ENCODE measurements at places on chromosomes 2 and 18. TPM values are rescaled to one million over a fixed set of nuclear protein-coding genes. Genes with fewer than 3 reads are reported as not detected.

ABCB11 gene
- total RNA-seq = 0.20 TPM

LIMS2 gene
- total RNA-seq = 219 TPM

UGT1A4 gene
- not detected for total RNA-seq

AKAIN1 gene
- not detected for total RNA-seq

TUBB8B gene
- not detected for total RNA-seq

HADHA gene
- 408 TPM for total RNA-seq

KCNF1 gene
- 0.45 TPM for total RNA-seq

MOGAT1 gene
- not detected for total RNA-seq

GRCh38 chr2:207903236-207903635 lies 122.1 kb downstream of the PLEKHM3 start:
- DNase-seq = no peak

DNA sequence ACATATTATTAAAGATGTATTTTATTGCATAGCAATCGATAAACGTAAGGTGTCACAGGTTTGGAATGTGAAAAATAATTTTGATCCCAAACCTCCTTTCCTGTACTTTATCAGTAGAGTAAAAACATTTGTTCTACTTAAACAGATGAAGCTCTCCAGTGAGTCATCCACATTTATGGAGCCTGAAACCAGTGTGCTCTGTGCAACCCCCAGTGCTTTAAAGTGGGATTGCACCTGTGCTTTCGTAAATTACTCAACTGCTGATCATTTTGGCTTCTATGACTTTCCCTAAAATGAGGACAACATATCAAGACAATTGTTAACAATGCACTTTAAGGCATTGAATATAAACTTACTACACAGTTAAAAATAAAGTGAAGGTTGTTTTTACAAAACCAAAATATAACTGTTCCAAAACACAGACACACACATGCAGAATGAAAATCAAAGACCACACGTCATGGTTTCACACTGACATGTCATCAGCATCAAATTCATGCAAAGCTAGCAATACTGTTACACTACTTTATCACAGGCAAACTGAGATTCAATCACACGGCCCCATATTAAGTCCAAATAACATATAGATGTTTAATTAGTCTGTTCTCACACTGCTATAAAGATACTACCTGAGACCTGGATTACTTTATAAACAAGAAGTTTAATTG lies 9.7 kb downstream of the TMEM18 start:
- DNase-seq = no peak

- DNase-seq = no peak
These were observed 52.2 kb upstream of the BCL2L11 start for GRCh38 chr2:111068435-111069058.

GRCh38 chr2:51511002-51511401 lies 479.1 kb upstream of the NRXN1 start:
- DNase-seq = no peak

DNA sequence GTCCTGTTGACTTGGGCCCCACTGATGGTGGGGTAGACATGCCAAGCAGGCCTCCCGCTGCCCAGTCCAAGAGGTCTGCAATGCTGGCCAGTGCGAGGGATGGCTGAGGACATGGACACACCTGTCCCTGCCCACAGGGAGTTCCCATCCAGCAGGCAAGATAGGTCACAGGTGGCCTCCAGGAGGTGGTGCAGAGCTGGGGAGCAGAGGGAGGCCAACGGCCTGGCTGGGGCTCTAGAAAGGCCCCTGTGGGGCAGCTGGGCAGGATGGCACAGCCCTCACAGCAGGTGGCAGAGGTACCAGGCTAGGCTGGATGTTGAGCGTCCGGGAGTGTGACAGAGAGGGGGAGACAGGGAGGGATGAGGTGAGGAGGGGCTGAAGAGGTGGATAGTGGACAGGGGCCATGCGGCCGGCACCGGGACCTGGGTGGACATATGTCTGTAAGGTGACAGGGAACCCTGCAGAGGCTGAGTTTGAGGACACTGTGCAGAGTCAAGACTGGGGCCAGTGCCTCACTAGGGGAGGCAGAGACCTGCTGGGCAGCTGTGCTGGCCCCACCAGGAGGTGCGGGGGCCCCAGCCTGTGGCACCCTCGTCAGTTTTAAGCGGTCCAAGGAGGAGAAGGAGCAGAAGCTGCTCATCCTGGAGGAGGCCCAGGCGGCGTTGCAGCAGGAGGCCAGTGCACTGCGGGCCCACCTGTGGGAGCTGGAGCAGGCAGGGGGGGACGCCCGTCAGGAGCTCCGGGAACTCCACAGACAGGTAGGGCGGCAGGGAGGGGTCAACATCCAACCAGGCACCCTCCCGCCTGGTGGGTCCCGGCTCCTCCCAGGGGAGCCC lies 34.3 kb upstream of the SNED1 start:
- peak; percentile 55 for DNase-seq

- no peak for DNase-seq
These were observed 41.9 kb downstream of the SPTBN1 start for GRCh38 chr2:54497763-54498680.

GRCh38 chr2:30932870-30933269 lies 125.6 kb upstream of the CAPN13 start:
- no peak for DNase-seq

GRCh38 chr2:10550206-10551001 lies 102.3 kb upstream of the ODC1 start:
- peak; percentile 62 for DNase-seq

- no peak for DNase-seq
These were observed 522.0 kb downstream of the SPAG16 start for GRCh38 chr2:213806125-213806726.

- DNase-seq = no peak
These were observed 33.2 kb upstream of the FHL2 start for GRCh38 chr2:105432044-105432399.

DNA sequence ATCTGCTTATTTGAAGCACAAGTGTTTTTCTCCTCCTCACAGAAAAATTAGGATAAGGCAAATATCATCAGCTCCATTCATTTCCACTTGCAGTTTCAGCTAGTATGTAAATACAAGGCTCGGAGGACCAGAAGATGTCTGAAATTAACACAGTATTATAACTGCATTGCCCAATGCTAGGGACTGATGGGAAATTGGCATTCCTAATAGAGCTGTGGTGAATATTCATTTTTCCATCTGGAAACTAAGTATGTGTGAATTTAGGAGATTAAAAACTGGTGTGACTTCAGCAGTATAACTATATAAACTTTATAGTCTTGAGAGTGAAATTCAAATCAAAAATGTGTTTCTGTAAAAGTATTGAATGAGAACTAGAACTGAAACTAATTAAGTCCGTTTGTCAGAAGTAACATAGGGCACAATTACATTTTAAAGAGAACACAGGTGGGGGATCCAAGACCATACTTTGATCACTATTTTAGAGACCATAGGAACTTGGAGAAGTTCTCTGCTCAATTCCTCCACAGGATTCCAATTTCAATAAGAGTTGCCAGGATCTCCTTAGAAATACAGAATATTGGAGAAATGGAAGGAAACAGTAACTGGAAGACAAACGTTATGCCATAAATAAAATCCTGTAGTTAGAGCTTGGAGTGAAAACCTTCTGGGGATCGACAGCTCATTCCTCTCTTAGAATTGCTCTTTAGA lies 12.1 kb upstream of the ITGA6 start:
- DNase-seq = no peak

- no peak for DNase-seq
These were observed 518.5 kb downstream of the TSN start for GRCh38 chr2:122273785-122274419.

GRCh38 chr2:190662754-190663153 lies 13.9 kb downstream of the NAB1 start:
- no peak for DNase-seq

- no peak for DNase-seq
These were observed 209.8 kb downstream of the GBX2 start for GRCh38 chr2:235958221-235958930.

- no peak for DNase-seq
These were observed 610 bp downstream of the SPC25 start for GRCh38 chr2:168889635-168890005.

DNA sequence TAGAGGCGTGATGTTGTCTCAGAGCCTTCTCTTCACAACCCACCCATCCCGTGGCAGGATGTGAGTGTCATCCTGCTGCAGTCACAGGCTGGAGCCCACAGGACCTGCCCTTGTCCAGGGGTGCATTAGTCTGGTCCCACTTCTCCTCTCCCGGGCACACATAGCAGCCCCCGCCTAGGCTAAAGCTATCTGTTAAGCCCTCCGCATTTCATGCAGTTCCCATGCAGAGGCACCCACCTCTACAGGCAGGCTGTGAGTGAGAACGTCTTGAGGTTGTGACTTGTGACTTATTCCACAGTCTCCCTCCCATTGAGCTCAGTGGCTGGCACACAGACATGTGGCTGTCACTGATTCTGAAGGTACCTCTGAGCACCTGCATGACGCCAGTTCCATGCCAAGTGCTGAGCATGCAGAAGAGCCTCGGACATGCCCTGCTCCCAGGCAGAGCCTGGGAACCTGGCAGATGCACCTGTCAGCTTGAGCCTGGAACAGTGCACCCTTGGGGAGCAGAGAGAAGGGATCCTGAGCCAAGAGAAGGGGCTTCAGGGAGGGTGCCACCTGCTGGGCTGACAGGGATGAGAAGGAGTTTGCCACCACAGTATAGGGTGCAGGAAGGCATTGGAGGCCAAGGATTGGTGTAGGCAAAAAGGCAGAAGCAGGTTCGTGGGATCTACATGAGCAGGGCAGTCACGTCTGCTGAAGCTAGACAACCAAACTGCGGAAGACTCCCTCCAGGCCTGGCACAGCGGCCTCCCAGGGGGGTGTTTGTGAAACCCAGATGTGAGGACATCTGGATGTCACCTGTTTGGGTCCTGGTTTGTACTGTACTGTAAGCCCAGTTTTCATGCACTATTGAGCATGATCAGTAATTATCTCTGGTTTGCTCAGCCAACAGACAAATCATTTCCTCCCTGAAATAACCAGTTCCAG lies 213.6 kb downstream of the GLI2 start:
- DNase-seq = no peak

- DNase-seq = no peak
These were observed 33.6 kb downstream of the SRBD1 start for GRCh38 chr2:45577441-45577840.

DNA sequence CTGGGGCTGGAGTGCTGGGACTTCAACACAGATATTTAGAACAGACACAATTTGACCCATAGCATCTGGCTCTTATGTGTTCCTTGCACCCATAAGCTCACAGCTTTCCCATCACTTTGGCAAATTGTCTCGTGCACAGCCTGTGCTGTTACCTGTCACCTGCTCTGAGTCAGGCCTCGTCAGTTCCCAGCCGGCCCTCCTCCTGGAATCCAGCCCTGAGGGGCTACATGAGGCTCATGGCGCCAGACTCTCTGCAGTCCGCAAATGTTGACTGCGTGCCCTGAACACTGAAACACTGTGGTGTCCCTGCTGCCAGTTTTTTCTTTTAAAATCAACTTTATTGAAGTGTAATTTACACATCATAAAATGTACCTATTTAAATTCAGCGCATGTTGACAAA lies 65.4 kb upstream of the BZW1 start:
- DNase-seq = no peak

DNA sequence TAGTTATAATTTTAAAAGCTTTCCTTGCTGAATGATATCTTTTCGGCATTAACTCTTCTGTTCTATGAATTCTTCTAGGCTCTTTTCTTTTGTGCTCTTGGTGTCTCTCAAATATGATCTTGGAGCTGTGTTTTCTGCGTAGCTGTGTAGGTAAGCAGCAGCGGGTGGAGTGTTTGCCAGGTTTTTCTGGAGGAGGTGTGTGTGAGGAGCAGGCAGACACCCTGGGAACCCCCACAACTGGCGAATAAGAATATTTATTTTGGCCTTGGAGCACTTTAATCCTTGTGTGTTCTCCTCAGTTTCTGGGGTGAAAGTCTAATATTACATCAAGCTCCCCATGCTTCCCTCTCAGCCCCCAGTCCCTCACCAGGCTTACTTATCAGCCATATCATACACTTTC lies 232.0 kb upstream of the FANCL start:
- DNase-seq = no peak

- no peak for DNase-seq
These were observed 2.1 kb downstream of the ZNF532 start for GRCh38 chr18:58866773-58867150.

DNA sequence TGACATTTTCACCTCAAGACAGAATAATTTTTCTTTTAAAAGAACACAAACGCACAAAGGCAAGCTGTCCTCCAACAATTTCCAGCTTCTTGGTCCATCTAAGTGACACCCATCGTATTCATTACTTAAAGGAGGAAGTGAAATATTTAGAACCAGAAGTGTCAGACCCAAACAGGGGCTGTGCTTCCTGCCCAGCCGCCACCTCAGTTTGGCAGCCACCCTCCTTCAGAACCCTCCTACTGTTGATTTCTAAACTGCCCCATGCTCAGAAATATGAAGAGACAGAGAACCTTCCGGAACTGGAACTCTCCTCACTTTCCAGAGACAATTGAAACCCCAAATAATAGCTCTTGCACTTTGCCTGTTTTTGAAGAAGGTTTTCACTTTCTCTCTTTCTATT lies 734.8 kb upstream of the SALL3 start:
- no peak for DNase-seq

- no peak for DNase-seq
These were observed 161.1 kb downstream of the KCNH7 start for GRCh38 chr2:162677476-162677875.

DNA sequence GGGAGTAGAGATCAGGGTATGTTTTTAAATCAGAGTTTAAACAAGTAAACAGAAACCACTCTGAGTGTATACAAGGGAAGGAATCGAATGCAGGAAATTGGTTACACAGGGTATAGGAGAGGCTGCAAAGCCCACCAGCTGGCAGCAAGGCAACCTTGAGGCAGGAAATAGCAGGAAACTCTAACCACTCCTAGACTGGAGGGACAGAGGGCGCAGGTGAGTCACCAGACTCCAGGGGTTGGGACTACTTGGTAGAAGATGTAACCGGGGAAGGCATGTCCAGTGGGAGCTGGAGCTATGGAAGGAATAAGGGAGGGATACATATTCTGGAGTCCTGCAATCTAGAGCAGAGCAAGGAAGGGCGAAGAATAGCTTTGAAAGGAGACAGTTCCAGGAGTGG lies 152.3 kb downstream of the MEIS1 start:
- DNase-seq = no peak

DNA sequence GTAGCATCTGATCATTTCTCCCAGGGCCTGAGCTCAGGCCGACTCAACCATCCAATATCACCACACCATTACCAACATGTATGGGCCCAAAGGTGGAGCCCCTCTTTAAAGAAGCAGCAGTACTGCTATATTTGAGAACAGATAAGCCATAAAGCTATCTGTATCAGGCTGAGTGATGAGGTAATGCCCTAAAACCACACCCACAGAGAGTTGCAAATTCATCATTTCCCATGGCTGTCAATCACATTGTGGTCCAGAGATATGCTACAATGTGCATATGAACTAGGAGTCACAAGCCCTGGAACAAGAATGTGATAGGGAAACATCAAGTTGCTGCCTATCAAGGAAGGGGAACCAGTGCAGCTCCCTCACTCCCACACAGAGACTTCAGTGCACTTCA lies 52.6 kb upstream of the GALNT13 start:
- no peak for DNase-seq

DNA sequence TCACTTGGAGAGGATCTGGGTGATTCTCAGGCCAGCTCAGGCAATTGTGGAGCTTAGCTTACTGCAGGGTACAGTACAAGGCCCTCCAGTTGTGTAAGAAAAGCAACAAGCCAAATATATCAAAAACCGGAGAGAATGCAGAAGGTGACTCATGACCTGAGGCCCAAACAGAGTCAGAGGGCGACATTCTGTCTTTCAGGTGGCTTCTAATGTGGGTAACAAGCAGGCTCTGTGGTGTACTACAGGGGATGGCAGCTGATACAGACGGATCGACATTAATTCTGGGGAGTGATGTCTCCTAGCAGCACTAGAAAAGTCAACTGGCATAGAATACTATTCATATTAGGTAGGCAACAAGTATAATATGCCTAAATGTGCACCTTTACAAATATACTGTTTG lies 219.5 kb upstream of the SOX11 start:
- DNase-seq = no peak

GRCh38 chr18:29060349-29060748 lies 883.4 kb upstream of the CDH2 start:
- DNase-seq = no peak
